ENCODE measurements at places on chromosomes 2 and 18. TPM values are rescaled to one million over a fixed set of nuclear protein-coding genes. Genes with fewer than 3 reads are reported as not detected.

Gene CLEC4F
- not detected for polyA plus RNA-seq

Gene ATP8B1
- not detected for polyA plus RNA-seq

Gene FAM210A
- polyA plus RNA-seq, result 11.5 TPM

Gene GATA6
- polyA plus RNA-seq, result not detected

Gene PAX3
- polyA plus RNA-seq, result 0.52 TPM

Gene CGREF1
- polyA plus RNA-seq, result 24.5 TPM

Gene GREB1L
- 23.3 TPM for polyA plus RNA-seq

Gene MTX2
- 128 TPM for polyA plus RNA-seq

Gene ARHGAP25
- not detected for polyA plus RNA-seq
